ENCODE measurements at places on chromosomes 3 and 15. TPM values are rescaled to one million over a fixed set of nuclear protein-coding genes. Genes with fewer than 3 reads are reported as not detected.

DNA sequence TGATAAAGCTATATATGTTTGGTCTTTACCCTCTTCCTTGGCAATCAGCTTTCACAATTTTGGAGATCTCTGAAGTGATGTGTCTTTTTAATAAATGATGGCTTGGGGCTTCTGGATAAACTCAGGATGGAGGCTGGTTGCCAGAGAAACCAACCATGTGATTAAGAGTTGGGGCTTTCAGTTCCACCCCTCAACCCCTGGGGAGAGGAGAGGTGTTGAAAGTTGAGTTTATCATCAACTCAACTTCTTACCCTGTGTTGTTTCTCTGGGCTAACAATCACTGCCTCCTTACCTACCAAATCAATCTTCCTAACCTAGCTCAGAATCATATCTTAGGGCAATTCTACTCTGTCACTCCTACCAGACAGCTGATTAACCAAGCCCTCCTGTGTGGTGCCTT lies 735.8 kb downstream of the ZPLD1 start:
- no peak for DNase-seq

DNA sequence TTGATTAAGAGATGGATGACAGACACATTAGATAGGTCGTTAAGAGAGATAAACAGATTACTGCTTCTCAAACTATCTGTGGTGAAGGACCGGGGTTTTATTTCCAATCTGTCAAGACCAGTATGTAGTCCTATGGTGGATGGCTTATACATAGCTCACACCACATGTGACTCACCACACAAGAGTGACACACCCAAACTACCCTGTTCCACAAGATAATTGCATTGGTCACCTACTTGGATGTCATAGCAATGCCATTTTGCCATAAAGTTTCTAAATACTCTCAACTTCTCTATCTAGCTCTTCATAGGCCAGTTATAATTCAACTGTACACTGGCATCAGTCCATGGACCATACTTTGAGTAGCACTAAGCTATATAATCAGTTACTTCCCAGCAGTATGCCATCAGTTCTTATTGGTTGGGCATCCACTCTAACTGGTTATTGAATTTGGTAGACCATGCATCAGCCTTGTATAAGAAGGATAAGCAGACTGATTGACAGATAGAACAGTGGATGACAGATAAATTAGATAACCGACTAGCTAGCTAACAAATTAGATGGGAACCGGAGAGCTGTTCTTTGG lies 11.6 kb downstream of the WWTR1 start:
- DNase-seq = no peak

DNA sequence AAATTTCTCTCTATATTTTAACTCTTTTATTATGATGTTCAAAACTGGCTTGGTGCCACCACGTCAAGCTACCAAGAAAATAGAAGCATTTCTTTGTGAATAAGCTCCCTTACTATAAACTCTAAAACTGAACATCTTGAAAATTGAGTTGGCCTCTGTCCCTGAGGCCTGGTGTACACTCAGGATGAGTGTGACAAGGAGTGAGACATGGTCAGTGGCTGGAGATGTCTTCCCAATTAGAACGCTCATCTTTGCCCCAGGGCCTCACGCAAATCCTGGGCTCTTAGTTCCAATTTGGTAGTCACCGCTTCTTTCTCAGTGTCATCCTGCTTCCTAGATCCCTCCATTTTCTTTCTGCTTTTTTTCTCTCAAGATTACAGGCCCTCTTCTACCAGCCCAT lies 26.2 kb downstream of the SLC2A2 start:
- no peak for DNase-seq

- DNase-seq = no peak
These were observed 44.8 kb upstream of the UBE2E1 start for GRCh38 chr3:23760871-23761373.

- no peak for DNase-seq
These were observed 144.6 kb upstream of the ZPLD1 start for GRCh38 chr3:102290241-102290640.

GRCh38 chr3:195859061-195859845 lies 47.5 kb upstream of the MUC4 start:
- peak; percentile 81 for DNase-seq

DNA sequence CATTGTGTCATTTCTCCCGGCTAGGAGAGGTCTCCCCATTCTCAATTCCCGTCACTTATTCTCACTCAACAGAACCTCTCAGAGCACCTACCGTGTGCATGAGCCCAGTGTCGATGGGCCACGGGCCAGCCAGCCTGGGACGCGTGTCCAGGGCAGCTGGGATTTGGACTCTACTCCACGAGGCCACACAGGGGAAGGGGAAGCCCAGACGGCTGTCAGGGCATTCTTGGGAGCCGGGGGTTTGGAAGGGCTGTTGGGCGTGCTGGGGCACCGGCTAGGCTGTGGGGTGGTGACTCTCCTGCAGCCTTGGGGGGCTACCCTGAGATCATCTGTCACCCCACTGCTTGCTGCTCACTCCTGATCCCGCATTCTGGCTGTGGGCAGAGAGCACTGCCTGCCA lies 41.7 kb upstream of the PCSK6 start:
- DNase-seq = no peak

- no peak for DNase-seq
These were observed 92.3 kb upstream of the P2RY1 start for GRCh38 chr3:152742368-152743347.

DNA sequence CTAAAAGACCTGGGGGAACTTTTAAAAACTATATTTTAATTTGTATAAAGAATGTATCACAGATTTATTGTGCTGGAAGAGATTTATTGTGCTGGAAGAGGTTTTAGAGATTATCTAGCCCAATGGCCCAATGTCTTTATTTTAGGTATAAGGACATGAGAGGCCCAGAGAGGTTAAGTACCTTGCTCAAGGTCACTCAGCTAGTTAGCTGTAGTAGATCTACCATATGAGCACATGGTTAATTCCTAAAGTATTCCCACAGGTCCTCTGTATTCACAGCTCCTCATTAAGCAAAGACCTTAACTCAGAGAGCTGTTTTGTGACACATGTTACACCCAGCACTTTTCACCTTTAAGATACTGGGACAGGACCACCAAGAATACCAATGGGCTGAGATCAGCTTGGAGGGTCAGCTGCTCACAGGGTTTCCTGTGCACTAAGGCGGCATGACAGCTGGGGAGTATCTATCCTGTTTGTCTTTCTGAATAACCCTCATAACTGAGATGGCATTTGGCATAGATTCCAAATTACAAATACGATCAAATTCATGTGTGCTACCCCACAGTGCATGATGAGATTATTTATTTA lies 143.1 kb upstream of the TBL1XR1 start:
- DNase-seq = no peak

DNA sequence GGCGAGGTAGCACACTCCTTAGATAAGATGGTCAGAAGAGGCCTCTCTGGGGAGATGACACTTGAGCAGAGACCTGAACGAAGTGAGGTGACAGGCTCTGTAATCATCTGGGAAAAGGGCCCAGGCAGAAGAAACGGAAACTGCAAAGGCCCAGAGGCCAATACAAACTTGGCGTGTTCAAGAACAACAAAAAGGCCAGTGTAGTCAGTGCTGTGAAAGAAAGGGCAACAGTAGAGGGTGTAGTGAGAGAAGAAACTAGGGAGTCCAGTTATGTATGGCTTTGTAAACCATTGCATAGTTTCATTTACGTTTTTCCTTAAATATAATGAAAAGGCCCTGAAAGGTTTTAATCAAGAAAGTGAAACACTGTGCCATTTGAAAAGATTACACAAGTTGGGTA lies 31.8 kb downstream of the PLD1 start:
- DNase-seq = no peak

GRCh38 chr3:177037241-177037640 lies 160.0 kb downstream of the TBL1XR1 start:
- no peak for DNase-seq

DNA sequence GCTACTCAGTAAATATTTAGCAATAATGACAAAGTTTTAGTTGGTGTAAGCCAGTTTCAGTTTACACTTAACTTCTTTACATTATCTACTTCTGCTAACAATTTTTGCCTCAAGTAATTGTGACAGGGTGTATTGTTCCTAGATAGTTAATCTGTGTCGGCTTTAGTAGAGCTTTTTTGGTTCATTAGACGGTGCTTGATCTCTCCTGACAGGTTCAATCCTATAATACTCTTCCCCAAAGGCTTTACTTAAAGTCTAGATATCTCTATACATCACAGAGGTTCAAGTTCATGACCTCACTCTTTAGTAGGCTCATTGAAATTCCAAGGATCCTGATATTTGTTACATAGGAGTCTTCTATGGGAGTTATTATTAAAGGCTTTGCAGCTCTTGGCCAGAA lies 365.6 kb upstream of the DPPA4 start:
- DNase-seq = no peak

GRCh38 chr3:13772321-13772745 lies 107.5 kb downstream of the WNT7A start:
- no peak for DNase-seq

DNA sequence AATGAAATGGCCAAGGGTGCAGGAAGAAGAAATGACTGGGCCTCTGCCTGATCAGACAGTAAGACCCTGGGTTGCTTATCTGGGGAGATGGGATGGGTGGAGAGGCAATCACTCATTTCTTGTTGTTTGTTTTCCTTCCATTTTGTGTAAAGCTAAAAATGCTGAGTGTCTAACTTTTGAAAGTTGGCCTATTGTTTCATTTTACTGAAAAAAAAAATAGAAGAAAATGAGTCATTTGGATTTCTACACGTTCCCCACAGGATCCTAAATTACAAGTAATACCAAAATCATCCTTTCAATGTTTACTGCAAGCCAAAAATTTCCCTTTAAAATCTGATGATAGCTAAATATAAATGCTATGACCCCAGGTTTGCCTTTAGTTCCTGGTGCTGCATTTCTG lies 30.6 kb downstream of the PTX3 start:
- DNase-seq = no peak

DNA sequence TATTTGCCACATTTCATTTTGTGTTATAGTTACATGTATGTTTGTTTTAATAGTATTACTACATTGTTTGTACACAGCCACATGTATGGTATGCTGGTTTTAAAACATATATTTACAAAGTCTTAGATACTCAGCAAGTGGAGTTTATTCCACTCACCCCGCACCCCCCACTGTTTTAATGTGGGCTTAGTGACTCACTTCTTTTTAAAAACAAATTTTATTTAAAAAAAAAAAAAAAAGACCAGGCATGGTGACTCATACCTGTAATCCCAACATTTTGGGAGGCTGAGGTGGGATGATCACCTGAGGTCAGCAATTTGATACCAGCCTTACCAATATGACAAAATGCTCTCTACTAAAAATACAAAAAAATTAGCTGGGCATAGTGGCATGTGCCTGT lies 26.9 kb upstream of the TJP1 start:
- no peak for DNase-seq

GRCh38 chr15:82640672-82641071 lies 6.5 kb downstream of the CPEB1 start:
- DNase-seq = no peak

DNA sequence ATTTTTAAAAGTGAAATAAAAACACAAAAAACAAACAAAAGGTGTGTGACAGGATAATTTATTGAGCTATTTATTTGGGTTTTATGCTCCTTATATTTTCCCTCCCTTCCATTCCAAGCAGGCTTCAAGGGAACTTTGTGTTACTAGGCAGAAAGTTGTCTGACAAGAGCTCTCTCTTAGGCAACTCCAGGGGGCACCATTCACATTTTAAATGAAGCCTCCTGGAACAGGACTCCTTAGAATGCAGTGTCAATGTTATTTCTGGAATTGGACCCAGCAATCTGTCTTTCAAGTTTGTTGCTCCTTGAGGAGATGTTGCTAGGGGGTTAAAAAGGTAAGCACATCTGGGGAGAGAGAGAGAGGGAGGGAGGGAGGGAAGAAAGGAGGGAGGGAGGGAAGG lies 5.4 kb upstream of the RFX7 start:
- DNase-seq = peak; percentile 72

- peak; percentile 63 for DNase-seq
These were observed 47.6 kb downstream of the SETMAR start for GRCh38 chr3:4350789-4351163.

- DNase-seq = no peak
These were observed 2.9 kb upstream of the ZNF710 start for GRCh38 chr15:89998141-89998661.

- no peak for DNase-seq
These were observed 269.6 kb downstream of the ROBO2 start for GRCh38 chr3:77309460-77309859.

- no peak for DNase-seq
These were observed 43.9 kb downstream of the MEIS2 start for GRCh38 chr15:37056177-37057121.

DNA sequence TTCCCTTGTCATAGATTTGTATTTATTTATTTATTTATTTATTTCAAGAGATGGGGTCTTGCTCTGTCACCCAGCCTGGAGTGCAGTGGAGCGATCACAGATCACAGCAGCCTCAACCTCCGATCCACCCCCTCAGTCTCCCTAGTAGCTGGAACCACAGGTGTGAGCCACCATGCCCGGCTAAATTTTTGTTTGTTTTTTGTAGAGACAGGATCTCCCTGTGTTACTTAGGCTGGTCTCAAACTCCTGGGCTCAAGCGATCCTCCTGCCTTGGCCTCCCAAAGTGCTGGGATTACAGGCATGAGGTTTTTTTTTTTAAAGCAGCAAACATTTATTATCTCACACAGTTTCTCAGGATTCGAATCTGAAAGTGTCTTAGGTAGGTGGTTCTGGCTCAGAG lies 2.5 kb downstream of the TTBK2 start:
- no peak for DNase-seq

Gene COL6A5
- 0.06 TPM for total RNA-seq

Gene SOX2
- total RNA-seq = 82.5 TPM

Gene IFT80
- total RNA-seq = 71.4 TPM

Gene TM2D3
- 95.5 TPM for total RNA-seq

Gene ARNT2
- 130 TPM for total RNA-seq

Gene GHSR
- 0.17 TPM for total RNA-seq

Gene ZNF662
- total RNA-seq = 15.8 TPM

Gene ALG3
- 13.2 TPM for total RNA-seq

Gene GP9
- not detected for total RNA-seq

Gene DUT
- 133 TPM for total RNA-seq

Data from spinal cord (tissue), 10 donors.